ENCODE measurements at places on chromosomes 16 and 17.

DNA sequence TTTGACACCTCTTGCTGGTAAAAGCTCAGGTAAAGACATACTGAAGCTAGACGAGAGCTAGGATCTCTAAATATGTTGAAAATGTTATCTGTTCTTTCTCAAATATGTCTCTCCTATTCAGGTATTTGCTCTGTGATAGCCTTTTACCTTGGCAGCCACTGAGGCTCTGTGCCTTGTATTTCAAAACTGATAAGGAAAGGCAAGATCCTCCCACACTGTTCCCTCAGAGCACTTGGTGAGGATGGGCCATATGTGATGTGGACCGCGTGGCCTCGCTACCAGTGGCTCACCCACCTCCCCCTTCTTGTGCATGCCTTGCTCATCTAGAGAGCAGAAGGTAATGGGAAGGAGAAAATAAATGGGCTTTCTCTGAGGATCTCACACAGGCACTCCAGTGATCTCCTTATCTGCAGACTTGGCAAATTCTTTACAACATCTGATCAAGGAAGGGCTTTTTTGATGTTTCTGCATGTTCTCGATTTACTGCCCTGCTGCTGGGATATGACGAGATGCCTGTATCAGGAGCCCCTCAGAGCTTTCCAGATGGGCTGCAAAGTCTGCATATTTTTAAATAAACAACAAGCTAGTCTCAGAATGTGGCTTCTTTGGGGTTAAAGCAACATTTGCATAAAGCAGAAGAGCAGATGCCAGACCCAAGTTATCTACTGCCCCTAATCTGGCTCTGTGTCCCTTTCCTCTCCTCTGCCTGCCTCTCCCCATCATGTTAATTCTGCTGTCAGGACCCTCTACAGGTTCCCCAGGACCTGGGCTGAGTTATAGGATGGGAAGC lies 16.9 kb downstream of the HOXB1 start:
- no peak for DNase-seq

DNA sequence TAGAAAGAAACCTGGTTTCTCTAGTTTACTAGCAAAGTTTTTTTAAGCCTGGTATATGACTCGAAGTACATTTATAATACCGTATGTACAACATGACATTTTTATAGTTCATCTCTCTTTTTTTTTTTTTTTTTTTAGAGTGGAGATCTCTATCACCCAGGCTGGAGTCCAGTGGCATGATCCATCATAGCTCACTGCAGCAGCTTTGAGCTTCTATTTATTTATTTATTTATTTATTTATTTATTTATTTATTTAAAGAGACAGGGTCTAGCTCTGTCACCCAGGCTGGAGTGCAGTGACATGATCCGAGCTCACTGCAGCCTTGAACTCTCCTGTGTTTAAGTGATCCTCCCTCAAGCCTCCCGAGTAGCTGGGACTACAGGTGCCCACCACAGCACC lies 25.9 kb upstream of the VPS4A start:
- no peak for DNase-seq

GRCh38 chr17:17034026-17034425 lies 8.2 kb upstream of the MPRIP start:
- no peak for DNase-seq

DNA sequence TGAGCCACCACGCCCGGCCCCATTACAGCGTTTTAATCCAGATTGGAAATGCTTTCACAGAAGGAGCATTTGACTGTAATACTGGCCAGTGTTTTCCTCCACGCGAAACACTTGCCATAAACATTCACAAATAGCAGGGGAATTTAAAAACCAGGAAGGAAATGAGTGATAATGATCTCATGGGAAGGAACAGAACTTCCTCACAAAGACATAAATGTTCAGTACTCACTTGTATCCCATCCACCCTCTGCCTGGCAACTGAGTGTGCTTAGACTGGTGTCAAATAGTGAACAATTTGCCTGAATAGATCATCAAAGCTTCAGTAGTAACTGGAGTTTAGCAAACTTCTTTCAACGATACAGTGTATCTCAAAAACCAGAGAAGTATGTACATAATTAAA lies 54.1 kb downstream of the PSMD12 start:
- DNase-seq, result no peak

- no peak for DNase-seq
These were observed 53.3 kb upstream of the BCAR1 start for GRCh38 chr16:75304521-75305363.

DNA sequence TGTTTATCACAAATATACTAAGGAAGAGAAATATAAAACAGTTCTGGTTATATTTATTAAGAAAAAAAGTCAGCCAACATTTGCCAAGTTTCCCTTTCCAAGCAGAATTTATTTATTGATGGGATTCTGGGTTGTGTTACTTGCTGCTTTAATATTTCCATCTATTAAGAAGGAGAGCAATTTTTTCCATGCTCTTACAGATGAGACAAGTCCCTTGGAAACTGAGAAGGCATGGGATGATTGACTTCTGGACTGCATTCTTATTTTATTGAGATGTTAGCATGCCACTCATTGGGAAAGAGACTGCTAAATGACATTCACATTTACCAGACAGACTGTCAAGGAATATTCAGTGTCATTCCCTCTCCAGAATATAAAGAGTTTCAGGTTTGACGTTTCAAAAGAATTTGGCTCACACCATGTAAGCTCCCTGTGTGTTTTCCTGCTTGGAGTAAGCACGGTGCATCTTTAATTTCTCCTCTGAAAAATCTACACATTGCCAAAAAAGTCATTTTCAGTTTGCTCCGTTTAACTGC lies 1565.2 kb upstream of the GOT2 start:
- DNase-seq, result no peak

- DNase-seq, result no peak
These were observed 44.2 kb upstream of the MTSS2 start for GRCh38 chr16:70730031-70730430.

DNA sequence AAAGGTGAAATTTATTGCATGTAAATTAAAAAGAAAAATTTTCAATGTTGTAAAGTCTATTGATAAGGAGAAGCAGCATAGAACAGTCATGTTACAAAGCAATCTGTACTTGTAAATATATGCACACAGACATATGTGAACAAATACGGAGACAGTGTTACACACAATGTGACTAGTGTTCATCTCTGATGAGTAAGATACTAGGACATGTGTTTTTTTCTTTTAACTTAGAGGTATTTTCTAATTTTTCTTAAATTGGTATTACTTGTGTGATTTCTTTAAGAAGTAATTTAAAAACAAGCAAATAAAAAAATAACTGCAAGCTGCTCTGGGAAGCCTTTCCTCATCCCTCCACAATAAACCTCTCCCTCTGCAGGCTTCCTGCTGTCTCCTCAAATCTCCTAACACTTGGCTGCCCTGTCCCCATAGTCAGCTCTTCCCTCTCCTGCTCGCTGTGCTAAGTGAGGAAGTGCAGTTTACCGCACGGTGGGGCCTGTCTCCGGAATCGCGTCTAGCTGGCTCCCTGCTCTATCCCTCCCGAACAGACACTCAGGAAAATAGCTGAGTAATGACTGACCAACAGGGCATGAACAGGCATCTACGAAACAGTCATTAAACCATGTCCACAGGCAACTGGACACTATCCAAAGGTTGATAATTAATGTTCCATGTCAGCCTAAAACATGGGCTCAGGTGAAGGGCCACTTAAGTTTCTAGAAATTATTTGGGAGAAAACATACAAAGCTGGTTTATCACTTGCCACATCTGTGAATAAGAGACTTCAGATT lies 35.9 kb downstream of the CMTM4 start:
- peak; percentile 61 for DNase-seq

- DNase-seq, result no peak
These were observed 9.0 kb upstream of the ST6GALNAC2 start for GRCh38 chr17:76594690-76595089.

DNA sequence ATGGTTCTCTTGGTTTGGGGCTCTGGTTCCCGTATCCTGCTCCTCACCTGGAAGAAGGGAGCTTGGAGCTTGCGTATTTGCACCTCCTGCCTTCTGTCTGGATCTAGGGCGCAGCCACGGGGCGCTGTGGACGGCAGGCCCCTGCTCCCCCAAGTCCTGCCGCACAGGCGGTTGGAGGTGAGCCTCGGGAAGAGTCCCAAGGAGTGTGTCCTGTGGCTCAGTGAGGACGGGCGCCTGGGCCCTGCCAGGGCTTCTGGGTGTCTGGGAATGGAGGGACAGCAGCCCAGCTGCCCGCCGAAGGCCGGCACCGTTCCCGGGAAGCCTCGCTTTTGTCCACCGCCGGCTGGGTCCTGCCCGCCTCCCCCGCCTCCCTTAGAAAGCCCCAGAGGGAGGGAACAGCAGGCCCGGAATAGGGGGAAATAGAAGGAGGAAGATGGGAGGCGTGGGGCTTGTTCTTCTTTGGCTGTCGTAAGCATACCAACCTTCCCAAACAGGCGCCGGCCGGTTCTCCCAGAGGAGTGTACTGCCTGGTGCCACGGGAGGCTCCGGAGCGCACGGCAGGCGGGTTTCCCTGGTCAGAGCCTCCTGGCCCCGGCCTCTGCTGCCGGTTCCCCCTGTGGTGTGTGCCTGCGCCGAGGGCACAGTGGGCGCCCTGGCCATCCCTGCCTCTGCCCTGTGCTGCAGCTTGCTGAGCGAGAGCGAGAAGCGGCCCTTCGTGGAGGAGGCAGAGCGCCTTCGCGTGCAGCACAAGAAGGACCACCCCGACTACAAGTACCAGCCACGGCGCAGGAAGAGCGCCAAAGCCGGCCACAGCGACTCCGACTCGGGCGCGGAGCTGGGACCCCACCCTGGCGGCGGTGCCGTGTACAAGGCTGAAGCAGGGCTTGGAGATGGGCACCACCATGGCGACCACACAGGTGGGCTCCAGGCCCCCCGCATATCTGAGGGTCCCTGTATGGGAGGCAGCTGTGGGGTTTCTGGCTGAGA lies 1.8 kb downstream of the SOX8 start:
- no peak for DNase-seq

DNA sequence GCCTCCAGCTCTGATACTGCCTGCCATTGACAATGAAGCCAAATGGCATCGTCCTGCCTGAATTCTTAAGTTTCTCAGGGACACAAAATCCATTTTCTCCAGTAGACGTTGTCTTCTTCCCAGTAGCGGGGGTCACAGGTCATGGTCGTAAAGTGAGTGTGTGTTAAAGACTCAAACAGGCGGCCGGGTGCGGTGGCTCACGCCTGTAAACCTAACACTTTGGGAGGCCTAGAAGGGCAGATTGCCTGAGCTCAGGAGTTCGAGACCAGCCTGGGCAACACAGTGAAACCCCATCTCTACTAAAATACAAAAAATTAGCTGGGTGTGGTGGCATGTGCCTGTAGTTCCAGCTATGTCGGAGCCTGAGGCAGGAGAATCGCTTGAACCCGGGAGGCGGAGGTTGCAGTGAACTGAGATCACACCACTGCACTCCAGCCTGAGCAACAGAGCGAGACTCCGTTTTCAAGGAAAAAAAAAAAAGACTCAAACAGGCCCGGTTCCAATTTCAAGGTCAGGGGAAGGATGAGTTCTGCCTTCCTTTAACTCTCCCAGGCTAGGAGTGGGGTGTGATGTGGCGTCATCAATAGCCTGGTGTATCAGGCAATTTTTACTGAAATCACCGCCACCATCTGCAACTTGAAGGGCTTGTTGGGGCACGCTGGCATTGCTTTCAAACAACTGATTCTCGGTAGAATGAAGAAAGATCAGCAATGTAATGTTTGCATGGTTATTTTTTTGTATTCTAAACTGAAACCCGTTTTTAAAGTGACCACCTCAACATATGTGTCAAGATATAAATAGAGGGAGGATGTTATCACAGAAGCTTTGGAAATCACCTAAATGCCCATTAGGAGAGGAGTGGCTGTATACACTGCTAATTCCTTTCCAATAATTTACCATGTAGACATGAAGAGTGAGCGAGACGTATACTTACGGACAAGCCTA lies 91.0 kb downstream of the WSCD1 start:
- no peak for DNase-seq

DNA sequence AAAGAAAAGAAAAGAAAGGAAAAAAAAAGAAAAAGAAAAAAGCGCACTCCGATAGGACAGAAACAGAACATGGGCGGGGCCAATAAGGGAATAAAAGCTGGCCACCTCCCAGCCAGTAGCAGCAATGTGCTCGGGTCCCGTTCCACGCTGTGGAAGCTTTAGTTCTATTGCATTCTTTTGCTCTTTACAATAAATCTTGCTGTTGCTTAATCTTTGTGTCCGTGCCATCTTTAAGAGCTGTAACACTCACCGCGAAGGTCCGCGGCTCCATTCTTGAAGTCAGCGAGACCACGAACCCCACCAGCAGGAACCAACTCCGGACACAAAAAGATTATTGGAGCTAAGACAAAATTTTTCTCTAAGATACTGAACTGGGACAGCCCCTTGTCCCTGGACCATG lies 3.1 kb upstream of the ARL5C start:
- no peak for DNase-seq

DNA sequence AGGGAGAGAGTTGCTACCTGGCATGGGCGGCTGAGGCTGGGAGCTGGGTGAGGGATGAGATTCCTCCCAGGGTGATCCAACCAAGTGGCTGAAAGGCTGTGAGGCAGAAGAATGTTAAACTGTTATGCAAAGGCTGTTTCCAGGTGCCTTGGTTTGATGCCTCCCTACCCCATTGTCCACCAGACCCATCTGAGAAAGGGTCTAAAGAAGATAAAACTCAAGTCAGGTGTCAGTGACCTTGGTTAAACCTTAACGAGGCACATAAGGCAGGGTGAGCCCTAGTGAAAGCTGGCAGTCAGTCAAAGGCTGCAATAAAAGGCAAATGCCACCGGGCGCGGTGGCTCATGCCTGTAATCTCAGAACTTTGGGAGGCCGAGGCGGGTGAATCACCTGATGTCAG lies 23.8 kb downstream of the LDHD start:
- no peak for DNase-seq

DNA sequence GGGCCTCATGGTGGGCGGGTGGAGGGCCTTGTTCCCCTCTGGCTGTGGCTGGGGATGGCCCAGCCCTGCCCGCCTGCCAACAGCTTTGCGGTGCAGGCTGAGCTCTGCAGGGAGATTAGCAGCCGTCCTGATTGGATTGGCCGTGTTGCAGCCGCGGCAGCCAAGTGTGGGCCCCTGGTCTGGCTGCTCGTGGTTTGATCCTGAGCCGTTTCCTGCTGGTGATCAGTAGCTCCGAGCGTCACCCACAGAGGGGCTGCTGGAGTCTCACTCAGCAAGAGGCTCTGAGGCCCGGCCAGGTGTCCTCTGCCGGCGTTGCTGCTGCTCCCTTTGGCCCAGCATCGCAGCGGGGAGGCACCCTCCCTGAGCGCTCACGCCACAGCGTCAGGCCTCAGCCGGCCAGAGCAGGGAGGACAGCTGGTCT lies 32.5 kb downstream of the BAIAP2 start:
- no peak for DNase-seq

GRCh38 chr16:55575496-55575895 lies 9.0 kb downstream of the CAPNS2 start:
- no peak for DNase-seq

- no peak for DNase-seq
These were observed 276.9 kb downstream of the SHISA9 start for GRCh38 chr16:13178318-13178717.
